ENCODE measurements at places on chromosomes 11 and 22.
A peak's percentile ranks its signal among the peaks of the same experiment; 100 is the strongest.

DNA sequence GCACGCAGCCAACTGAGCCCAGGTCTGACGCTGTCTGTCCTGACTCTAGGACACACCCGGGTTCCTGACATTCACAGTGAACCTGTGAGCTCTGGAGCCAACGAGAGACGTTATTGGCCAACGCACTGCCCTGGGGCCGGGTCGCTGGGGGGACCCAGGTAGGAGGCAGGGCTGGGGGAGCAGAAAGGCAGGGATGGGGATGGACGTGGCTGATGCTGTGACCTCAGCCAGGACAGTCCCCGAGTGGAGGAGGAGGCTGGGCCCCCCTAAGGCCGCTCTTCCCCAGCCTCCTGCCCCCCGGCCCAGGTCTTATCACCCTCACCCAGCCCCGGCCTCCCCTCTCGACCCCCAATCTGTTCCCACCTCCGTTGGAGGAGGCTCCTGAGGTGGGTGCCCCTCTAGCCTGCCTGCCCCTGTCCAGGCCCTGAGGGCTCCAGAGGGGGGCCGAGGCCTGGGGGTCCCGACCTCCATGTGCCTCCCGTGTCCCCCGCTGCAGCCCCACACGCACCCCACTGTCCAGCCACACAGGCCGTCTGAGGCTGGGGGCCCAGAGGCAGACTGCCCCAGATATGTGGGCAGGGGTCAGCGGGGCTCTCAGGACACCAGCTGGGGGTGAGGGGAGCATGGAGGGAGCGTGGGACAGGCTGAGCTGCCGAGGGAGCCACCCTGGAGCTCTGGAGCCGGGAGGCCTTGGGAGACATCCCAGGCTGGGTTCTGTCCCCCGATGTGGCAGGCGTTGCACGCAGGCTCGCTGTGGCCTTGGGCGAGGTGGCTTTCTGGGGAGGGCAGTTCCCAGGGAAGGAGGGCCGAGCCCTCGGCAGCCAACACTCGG lies 29.2 kb upstream of the MUC5AC start:
- DNase-seq: no peak

GRCh38 chr11:2867722-2868505 lies 17.7 kb downstream of the CDKN1C start:
- no peak for DNase-seq

DNA sequence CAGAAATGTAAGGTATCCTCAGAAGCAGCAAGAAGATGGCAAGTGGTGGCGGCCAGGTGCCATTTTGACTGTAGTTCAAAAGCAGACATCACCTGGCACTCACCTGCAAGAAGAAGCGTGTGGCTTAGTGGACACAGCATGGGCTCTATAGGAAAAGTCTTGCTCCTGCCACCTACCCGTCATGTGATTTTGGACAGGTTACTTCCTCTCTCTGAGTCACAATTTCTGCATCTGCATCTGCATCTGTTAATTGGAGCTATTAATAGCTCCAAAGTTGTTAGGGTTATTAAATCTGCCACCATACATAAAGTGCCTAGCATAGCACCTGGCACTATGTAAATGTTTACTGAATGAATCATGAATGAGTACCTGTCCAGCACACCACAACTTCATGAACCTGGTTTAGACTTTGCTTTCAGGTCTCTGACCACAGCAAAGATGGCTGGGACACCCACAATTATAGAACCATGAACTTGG lies 16.8 kb downstream of the RAB30 start:
- DNase-seq: no peak

- peak; percentile 63 for DNase-seq
These were observed 760 bp upstream of the CELSR1 start for GRCh38 chr22:46537946-46538813.

DNA sequence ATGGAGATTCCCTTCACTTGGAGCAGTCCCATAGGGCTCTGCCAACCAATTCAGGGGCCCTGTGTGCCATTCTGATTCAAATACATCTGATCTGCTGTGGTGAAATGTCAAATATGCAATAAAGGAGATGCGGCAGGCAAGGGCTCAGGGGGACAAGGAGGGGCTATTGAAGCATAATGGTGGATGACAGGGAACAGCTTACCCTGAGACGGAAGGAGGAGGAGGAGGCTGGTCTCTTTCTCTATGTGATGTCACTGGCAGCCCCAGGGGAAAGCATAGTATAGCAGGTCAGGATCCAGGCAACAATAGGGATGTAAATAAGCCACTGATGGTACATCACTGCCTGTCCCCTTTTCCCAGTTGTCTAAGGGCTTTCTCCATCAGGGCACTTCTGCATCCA lies 350.9 kb upstream of the SYN3 start:
- no peak for DNase-seq

DNA sequence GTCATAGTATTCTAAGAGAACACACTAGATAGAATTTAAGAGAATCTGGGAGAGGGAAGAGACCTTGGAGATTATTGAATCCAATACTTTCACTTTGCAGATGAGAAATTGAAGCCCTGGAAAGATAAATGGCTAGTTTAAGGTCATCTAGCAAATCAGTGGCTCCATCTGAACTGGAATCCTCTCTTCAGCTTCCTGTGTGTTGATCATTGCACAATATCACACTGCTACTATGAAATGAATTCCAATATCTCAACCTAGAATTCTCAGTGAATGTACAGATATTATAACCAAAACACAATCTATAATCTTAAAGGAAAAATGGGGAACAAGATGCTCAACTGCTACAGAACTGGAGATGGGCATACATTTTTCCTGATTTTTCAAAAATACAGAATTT lies 44.1 kb downstream of the DCUN1D5 start:
- no peak for DNase-seq

DNA sequence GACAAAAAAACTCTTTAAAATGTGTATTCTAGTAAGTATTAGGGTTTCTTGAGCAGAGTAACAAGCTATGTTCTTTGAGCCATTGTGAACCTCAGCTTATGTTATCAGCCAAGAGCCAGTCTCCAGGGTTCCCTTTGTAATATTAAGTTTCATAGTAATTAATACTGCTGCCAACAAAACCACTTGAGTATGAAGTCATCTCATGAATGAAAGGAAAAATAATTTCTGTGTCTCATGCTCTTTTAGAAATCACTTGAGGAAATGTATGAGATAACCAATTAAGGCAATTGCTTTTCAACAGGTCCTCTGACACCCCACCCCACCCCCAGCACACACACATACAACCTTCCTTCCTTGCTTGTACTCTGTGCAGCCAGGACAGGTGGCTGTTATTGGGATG lies 59.9 kb downstream of the BBOX1 start:
- DNase-seq: no peak

GRCh38 chr11:33777906-33778305 lies 3.6 kb upstream of the FBXO3 start:
- no peak for DNase-seq

DNA sequence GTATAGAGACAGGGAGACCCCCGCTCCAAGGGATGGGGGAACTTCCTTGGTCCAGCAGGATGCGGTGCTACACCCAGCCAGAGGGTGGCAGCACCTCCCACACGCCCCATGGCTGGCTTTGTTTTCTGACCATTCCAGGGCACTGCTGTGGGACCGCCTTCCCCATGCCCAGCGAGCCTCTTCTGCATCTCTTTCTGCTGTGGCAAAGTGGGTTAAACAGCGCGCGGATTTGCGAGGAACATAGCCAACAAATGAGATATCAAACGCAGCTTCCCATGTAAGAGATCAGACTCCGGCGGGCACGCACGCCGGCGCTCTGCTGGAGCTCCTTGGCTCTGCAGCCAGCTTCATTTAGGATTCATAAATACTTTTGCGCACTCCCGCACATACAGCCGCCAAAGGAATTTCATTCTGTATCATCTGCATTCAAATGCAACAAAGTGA lies 485.8 kb upstream of the CADM1 start:
- no peak for DNase-seq

GRCh38 chr11:125093502-125093901 lies 17.9 kb downstream of the TMEM218 start:
- DNase-seq: no peak

DNA sequence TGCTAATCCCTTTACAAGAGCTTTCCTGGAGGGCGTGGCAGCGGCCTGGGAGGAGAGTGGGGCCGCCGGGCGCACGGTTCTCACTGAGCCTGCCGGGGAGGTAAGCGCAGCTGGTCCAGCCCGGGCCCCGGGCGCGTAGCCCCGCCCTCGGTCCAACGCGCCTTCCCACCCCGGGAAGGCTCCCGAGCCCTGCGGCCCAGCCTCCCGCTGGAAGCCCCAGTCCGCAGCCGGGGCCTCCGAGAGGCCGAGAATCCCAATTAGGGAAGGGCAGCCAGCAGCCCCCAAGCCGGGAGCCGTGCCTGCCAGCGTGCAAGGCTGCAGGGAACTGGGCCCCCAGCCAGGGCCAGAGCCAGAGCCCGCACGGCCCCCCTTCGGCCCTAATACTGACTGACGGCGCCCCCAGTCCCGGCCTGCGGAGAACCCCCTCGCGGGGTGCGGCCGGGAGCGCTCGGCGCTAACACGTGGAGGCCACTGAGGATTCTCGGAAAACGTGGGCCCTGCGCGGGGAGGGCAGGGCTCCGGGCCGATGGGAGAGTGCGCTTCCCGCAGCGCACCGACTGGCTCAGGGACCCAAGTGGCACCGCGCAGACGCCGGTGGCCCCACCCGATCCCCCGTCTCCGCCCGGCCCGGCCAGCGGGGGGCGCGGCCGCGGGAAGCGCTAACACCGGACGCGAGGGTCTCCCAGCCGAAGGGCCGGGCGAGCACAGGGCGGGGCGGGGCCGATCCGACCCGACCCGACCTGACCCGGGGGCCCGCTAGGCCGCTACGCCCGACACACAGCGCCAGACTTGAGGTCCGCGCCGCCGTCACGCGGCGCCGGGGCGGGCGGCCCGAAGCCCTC lies 5.7 kb downstream of the ZFTA start:
- peak; percentile 68 for DNase-seq

GRCh38 chr11:1887451-1888346 lies 4.0 kb downstream of the PRR33 start:
- peak; percentile 31 for DNase-seq

- no peak for DNase-seq
These were observed 5.9 kb downstream of the OOSP1 start for GRCh38 chr11:59943997-59944714.

DNA sequence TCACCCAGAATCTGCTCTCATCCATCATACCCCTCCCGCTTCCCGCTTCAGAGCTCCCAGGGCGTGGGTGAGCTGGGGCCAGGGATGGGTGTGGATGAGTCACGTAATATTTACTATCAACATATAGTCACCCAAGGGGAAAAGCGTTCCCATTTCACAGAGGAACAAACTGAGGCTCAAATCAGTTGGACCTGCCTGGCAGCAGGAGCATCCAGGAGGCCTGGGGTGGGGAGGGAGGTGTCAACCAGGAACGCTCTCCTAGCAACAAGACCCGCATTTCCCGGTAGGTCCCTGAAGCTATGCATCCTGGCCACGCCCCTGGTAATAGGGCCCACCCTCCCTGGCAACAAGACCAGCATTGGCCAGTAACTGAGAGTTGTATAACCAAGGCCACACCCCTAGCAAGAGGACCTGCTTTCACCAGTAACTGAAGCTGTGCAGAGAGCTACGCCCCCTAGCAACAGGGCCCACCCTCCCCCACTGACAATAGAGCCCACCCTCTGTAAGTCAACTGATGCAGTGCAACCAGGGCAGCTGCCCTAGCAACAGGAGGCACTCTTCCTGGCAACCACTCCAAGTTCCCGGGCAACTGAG lies 32.7 kb upstream of the TXNRD2 start:
- peak; percentile 83 for DNase-seq

GRCh38 chr11:95767498-95767897 lies 22.1 kb downstream of the FAM76B start:
- DNase-seq: no peak

- no peak for DNase-seq
These were observed 1038.5 kb downstream of the OPCML start for GRCh38 chr11:132493801-132494200.

- no peak for DNase-seq
These were observed 12.2 kb upstream of the PIM3 start for GRCh38 chr22:49948116-49948957.

GRCh38 chr22:17390087-17390486 lies 20.8 kb downstream of the CECR2 start:
- no peak for DNase-seq

- DNase-seq: no peak
These were observed 11.8 kb downstream of the LTO1 start for GRCh38 chr11:69663326-69663725.

- DNase-seq: no peak
These were observed 79.9 kb downstream of the GRAMD1B start for GRCh38 chr11:123509737-123510578.

DNA sequence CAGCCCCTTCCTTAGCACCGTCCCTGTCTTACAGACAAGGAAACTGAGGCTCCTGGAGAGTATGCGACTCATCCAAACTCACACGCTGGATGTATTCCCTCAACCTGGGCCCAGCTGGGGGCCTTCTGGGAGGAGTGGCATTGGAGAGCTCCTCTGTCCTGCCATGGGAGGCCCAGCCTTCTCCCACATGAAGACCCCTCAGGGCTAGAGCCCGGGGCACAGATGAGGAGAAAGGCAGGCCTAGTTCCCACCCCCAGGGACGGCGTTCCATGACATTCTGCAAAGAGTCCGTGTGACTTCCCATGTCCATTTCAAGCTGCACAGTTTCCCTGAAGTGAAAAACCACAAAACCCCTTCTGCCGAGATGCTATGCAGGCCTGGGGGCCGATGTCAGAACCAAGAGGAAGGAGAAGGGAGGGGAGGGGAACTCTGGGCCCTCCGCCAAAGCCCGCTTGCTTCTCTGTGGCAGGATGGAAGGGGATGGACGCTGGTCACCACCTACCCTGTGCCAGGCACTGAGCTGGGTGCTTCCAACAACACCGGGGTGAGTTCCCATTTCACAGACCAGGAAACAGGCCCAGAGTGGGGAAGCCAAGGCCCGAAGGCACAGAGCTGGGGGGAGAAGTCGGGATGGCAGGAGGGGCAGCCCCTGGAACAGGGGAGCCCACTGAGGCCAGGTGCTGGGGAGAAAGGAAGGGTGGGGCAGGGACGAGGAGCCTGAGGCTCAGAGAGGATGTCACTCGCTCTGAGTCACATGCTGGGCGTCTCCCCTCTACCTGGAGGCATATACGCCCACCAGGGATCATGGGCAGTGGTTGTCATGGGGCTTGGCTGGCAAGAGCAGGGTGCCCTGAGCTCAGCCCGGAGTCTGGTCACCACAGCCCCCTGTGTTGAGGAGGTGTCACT lies 15.7 kb downstream of the RAC2 start:
- DNase-seq: no peak

DNA sequence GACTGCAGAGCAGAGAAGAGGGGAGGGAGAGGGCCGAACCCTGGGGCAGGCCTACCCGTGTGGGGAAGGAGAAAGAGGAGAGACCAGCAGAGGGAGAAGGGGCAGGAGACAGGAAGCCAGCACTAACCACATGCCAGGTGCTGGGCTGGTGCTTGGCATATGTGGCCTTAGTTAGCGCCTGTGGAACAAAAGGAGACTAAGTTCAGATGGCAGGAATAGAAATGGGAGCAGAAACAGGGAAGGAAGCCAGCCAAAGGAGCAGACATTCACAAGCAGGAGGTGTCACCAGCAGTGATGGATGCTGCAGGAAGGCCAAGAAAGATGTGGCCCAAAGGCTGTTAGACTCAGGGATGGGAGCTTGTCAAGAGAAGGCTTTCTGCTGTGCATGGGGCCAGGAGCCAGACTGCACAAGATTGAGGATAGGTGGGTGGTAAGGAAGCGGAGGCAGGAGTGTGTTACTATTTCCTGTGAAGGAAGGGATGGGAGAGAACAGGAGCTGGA lies 26.7 kb downstream of the TREH start:
- peak; percentile 9 for DNase-seq

- DNase-seq: no peak
These were observed 61.9 kb downstream of the C11orf58 start for GRCh38 chr11:16800382-16800781.

All from 8988T (cell line).